ENCODE measurements at places on chromosomes 3 and 15.

GRCh38 chr3:177596816-177597271, 399.6 kb upstream of the TBL1XR1 start:
- no peak for DNase-seq

DNA sequence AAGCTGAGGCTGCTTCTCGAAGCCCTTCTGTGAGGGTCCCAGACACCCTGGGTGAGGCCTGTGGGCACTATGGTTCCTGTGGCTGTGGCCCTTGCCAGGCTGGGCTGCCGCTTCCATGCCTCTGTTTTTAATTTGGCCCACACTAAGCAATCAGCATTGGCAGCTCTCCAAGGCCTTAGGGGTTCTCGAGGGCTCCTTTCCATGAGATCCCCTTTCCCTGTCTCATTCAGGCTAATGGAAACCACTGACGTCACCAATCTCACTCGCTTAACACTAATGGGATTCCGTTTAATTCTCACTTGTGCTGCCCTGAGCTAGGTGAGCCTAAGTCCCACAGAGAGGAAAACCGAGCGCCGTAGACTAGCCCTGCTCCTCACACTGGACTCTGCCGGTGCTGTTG, 60.2 kb upstream of the RAB6B start:
- DNase-seq, result no peak

- no peak for DNase-seq
These were observed 299.3 kb downstream of the SHQ1 start for GRCh38 chr3:72548981-72549380.

GRCh38 chr3:23926736-23927135, 9.8 kb downstream of the RPL15 start:
- no peak for DNase-seq

GRCh38 chr3:52986049-52986448, 59.8 kb downstream of the SFMBT1 start:
- DNase-seq, result no peak

DNA sequence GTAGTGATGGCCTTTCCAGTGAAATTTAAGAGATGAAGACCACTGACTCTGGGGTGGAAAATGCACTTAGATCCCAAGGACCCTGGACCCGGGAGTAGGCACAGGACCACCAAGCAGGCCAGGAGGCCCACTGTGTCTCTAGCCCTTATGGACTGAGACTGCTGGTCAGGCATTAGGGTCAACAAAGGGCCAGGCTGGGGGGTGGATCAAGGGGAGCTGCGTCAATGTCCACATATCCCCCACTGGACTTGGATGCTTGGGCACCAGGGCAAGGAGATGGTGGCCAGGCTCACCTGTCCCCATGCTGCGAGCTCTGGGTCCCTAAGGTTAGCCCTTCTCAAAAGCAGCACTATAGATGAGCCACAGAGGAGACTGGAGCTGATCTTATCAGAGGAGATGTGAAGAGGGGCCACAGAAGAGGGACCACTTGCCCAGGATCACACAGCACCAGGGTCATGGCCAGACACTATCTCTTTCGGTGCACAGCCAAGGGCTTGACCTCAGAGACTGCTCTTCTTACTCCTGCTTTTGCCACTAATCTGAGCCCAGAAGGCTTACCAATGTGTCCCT, 14.7 kb downstream of the RAB6B start:
- no peak for DNase-seq

- DNase-seq, result no peak
These were observed 39.1 kb downstream of the SMAD3 start for GRCh38 chr15:67104510-67104909.

DNA sequence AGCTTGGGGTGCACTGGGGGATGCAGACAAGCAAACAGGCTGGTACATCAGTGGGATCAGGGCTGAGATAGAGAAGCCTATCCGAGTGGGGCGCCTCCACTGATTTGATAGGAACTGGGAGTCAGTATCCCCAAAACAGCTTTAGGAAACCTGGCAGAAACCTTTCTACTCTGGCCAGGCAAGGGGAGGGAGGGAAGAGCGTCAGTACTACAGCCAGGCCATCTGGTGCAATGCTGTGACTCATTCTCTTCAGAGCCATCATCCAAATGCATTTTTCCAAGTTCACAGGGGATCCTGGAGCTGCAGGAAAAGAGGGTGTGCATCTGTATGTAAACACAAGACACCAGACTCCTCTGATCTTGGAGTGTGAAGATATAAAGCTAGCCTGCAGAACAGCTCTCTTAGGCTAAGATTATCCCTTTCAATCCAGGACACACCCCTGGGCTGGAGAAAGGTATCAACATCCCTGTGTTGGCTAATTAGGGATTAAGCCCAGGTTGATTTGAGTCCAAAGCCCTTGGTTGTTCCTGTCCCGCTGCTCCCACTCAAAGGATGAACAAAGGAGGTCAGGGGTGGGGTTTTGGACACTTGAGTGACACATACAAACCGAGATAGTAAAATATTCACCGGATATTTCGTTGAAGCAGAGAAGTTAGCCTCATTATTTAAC, 9.3 kb downstream of the GALNT15 start:
- no peak for DNase-seq

DNA sequence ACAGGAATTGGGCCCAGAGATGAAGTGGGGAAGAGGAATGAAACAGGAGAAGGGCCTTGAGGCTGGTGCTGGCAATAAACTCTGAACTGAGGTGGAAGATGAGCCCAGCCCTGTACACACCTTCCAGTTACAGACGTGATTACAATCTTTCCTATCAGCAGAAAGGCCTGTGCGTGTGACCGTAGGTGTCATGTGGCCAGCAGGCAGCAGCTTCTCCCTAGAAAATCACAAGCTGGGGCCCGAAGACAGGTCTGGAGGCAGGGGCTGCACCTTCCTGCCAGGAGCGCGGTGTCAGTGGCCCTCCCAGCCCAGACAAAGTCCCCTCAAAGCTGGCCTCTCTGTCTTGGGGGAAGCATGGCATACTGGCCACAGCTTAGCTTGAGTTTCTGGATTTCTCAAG, 16.7 kb upstream of the PIGZ start:
- no peak for DNase-seq

- DNase-seq, result no peak
These were observed 51.7 kb upstream of the SLC4A7 start for GRCh38 chr3:27535809-27536392.

DNA sequence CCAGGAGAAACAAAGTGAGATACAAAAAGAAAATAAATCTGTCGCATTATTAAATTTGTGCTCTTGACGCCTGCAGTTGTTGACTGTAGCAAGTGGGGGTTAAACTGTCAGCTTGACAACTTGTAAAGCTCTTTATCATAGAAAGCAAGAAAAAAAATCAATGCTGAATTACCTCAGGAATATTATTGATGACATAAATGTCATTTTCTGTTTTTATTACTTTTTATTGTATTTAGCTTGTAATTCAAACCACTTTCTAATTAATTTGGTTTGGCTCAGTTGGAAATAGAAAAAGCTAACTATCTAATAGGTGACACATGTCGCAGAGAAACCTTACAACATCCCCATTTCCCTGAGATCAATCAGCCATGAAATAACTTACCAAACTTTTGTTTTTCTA, 195.3 kb downstream of the CDIN1 start:
- no peak for DNase-seq

GRCh38 chr3:113300596-113300995, 89.2 kb downstream of the BOC start:
- no peak for DNase-seq

DNA sequence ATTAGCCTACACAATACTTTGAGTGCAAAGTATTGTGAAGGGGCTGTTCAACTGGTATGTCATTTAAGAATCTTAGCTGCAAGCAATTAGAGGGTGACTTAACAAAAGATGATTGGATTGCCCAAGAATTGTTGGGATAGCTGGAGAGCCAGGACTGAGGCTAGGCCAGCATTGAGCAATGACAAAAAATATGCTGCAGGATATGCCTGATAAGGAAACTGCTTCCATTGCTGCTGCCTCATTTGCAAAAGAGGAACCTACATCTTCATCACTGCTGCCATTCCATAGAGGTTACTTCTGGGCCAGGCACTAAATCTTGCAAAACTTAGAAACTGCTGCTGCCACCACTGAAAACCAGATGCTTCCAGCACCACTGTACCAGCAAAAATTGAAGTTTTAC, 108.0 kb upstream of the TBC1D5 start:
- DNase-seq, result no peak

DNA sequence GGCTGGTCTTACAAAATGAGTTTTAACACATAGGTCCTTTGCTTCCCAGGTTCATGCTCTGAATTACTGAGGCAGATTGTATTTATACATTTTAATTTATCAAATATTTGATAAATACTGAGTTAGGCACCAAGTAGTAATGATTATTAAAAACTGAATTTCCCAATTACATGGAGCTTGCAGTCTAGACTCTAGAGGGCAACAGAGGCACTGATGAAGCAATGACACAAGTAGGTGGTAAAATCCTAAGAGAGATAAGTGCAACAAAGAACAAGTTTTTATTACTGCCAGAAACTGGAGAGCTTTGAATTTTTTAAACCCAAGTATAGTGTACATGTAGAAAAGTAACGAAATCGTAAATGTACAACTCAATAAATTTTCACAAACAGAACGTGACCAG, 406.2 kb upstream of the RARB start:
- DNase-seq, result no peak

GRCh38 chr3:43770426-43771103, 79.8 kb downstream of the ABHD5 start:
- DNase-seq, result peak; percentile 3

DNA sequence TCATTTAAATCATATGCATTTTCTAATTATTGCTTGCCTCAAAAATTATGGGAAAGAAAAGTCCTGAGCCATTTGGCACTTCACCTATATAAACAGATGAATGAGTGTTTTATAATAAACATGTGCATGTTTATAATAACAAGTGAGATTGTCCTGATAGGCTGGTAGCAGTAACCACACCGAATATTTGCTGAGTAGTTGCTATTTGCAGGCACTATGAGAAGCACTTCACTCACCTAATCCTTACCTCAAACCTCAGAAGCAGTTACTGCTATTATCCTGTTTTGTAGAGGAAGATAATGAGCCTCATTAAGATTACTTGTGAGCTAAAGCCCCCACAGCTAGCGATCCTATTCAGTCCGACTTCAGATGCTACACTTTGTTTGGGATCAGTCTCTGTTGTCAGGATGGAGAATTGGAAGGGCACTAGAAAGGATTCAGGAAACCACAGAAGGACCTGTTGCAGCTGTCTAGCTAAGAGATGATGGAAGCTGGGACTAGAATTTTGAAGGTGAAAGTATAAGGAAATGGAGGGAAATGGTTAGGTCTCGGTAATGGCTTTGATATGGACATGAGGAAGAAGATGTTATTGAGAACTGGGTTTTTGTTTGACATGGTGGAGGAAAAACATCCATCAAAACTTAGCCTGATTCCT, 28.4 kb upstream of the MAGI1 start:
- DNase-seq, result no peak

Measured in stimulated activated CD4-positive, alpha-beta T cell treated with anti-CD3 and anti-CD28 coated beads, Interleukin-1b, Interleukin-23, amount 100 ng/mL, for 4 hours (primary cell).